ENCODE measurements at places on chromosomes 16 and 17. TPM values are rescaled to one million over a fixed set of nuclear protein-coding genes. Genes with fewer than 3 reads are reported as not detected.

- DNase-seq = no peak
- peak overlapping the region; percentile 13 for H3K27ac ChIP-seq
- H3K4me1 ChIP-seq = peaks cover 25% of the 10 kb centered on the region
- H3K27me3 ChIP-seq = no peaks in the 10 kb centered on the region
- H3K36me3 ChIP-seq = peaks cover 36% of the 10 kb centered on the region
Measured at GRCh38 chr17:4678448-4679026, 25.4 kb downstream of the PELP1 start.

- H3K4me1 ChIP-seq = peaks cover 35% of the 10 kb centered on the region
- no peak for DNase-seq
- no peaks in the 10 kb centered on the region for H3K27me3 ChIP-seq
- H3K36me3 ChIP-seq = no peaks in the 10 kb centered on the region
Measured at GRCh38 chr17:13352747-13353415, 248.8 kb downstream of the HS3ST3A1 start.

- peaks cover 10% of the 10 kb centered on the region for H3K4me1 ChIP-seq
- H3K36me3 ChIP-seq = peaks cover 2% of the 10 kb centered on the region
- H3K27ac ChIP-seq = no peak overlapping the region
- H3K27me3 ChIP-seq = peaks cover 26% of the 10 kb centered on the region
Measured at GRCh38 chr16:28258567-28258966, 33.8 kb upstream of the SBK1 start.

DNA sequence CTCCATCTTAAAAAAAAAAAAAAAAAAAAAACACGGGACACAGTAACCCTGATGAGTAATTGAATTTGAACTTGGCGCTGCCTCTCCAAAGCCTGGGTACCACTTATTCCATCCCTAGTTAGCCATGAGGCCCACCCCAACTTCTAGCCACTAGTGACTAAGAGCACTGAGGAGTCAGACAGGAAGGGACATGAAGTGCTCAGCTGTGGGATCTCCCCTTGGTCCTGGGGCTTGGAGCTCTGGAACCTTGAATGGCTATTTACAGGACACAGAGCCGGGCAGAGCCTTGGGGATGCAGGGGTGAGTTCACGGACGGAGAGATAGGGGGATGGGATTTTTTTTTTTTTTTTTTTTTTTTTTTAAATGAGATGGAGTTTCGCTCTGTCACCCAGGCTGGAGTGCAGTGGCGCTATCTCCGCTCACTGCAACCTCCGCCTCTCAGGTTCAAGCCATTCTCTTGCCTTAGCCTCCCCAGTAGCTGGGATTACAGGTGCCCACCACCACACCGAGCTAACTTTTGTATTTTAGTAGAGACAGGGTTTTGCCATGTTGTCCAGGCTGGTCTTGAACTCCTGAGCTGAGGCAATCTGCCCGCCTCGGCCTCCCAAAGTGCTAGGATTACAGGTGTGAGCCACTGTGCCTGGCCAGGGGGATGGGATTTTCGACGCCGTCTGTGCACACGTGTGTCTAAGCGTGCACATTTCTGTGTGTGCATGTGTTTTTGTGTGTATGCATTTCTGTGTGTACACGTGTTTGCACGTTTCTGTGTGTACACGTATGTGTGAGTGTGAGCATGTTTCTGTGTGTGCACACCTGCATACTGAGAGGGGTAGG, 20.4 kb upstream of the CIBAR2 start:
- H3K36me3 ChIP-seq = no peaks in the 10 kb centered on the region
- H3K4me3 ChIP-seq = no peak overlapping the region
- DNase-seq = no peak
- H3K27ac ChIP-seq = no peak overlapping the region

- peaks cover 15% of the 10 kb centered on the region for H3K27me3 ChIP-seq
- DNase-seq = no peak
Measured at GRCh38 chr17:34562387-34562786, 17.0 kb upstream of the TMEM132E start.

GRCh38 chr16:8381814-8382213, 208.5 kb downstream of the TMEM114 start:
- no peaks in the 10 kb centered on the region for H3K36me3 ChIP-seq
- H3K27me3 ChIP-seq = no peaks in the 10 kb centered on the region
- H3K27ac ChIP-seq = no peak overlapping the region
- H3K4me1 ChIP-seq = no peaks in the 10 kb centered on the region
- no peak overlapping the region for H3K4me3 ChIP-seq

GRCh38 chr16:22141767-22142166, 20.5 kb upstream of the SDR42E2 start:
- no peak for DNase-seq
- peaks cover 26% of the 10 kb centered on the region for H3K27me3 ChIP-seq
- no peak overlapping the region for H3K4me3 ChIP-seq
- no peak overlapping the region for H3K27ac ChIP-seq
- no peaks in the 10 kb centered on the region for H3K36me3 ChIP-seq
- H3K4me1 ChIP-seq = no peaks in the 10 kb centered on the region

DNA sequence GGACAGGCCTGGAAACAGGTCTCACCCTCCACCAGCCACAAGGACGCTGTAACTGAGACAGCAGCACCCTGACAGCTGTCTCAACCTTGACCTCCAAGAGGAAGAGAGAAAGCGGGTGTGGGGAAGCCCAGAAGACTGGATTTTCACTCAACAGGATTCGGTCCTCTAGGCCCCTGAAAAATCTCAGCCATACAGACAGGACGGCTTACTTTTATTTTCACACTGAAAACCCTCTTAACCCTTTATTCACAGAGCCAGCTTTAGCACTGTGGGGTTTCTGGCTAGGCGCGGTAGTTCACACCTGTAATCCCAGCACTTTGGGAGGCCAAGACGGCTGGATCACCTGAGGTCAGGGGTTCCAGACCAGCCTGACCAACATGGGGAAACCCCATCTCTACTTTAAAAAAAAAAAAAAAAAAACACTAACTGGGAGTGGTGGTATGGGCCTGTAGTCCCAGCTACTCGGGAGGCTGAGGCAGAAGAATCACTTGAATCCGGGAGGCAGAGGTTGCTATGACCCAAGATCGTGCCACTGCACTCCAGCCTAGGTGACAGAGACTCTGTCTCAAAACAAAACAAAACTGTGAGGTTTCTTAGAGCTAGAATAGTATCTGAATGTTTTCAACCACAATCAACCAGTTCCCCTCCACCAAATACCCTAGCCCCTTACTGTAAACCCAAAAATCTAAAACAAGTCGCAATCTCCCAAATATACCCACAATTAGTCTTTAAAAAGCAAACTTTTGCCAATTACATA, 5.3 kb downstream of the ANKRD11 start:
- DNase-seq = no peak
- H3K36me3 ChIP-seq = peaks cover 4% of the 10 kb centered on the region
- H3K27me3 ChIP-seq = no peaks in the 10 kb centered on the region
- no peak overlapping the region for H3K4me3 ChIP-seq
- peaks cover 81% of the 10 kb centered on the region for H3K4me1 ChIP-seq

GRCh38 chr17:44362459-44362948, 1.1 kb downstream of the FAM171A2 start:
- peaks cover 23% of the 10 kb centered on the region for H3K4me1 ChIP-seq
- peak overlapping the region; percentile 80 for H3K4me3 ChIP-seq
- no peak overlapping the region for H3K27ac ChIP-seq
- H3K27me3 ChIP-seq = peaks cover 11% of the 10 kb centered on the region
- H3K36me3 ChIP-seq = no peaks in the 10 kb centered on the region

GRCh38 chr16:66660422-66661209, 35.9 kb downstream of the CMTM4 start:
- H3K36me3 ChIP-seq = no peaks in the 10 kb centered on the region
- no peaks in the 10 kb centered on the region for H3K27me3 ChIP-seq
- H3K4me3 ChIP-seq = peak overlapping the region; percentile 50

DNA sequence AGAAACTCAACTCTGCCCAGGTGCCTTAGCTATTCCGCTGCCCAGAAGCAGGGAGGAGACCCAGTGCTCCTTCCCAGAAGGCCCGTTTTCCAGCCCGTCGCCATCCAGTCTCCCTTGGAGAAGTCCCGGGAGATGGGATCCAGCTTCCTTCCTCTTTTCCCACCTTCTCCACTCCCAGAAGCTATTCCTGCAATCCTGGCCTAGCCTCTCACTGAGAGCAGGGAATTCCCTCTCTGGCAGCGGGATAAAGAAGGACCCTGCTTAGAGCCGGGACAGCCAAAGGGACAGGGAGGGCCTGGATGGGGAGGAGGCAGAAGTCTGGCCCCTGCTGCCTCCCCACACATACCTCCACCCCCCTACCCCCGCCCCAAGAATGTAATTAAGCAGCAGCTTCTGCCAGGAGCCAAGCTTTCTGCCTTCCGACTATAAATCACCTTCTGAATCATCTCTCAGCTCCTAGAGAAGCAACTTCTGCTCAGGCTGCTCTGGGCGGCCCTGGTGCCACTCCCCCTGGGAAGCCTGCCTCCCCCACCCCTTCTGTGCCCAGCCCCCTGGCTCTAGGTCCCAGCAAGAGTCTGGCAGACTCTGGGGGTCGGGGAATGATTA, 6.4 kb downstream of the WNT3 start:
- no peak for DNase-seq
- no peak overlapping the region for H3K27ac ChIP-seq
- H3K27me3 ChIP-seq = peaks cover 10% of the 10 kb centered on the region
- no peak overlapping the region for H3K4me3 ChIP-seq
- no peaks in the 10 kb centered on the region for H3K4me1 ChIP-seq

GRCh38 chr16:19804538-19805323, 79.9 kb downstream of the GPRC5B start:
- no peak for DNase-seq
- no peak overlapping the region for H3K27ac ChIP-seq
- no peaks in the 10 kb centered on the region for H3K27me3 ChIP-seq
- no peak overlapping the region for H3K4me3 ChIP-seq

DNA sequence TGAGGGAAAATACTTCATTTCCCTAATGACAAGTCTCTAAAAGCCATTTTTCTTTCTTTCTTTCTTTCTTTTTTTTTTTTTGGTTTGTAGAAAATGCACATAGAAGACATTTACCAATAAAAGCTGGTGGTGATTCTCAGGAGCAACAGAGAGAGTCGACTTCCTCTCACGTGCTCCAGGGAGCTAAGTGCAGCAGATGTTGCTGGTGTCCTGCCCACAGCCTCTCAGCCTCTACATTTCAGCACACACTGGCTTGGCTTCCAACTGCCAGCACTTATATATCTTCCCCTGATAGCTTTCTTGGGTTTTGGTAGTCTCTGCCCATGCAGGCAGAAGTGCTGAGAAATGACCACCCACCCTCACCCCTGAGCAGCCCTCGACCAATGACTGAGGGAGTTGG, 58.4 kb upstream of the MARCHF10 start:
- H3K4me1 ChIP-seq = peaks cover 10% of the 10 kb centered on the region
- no peak overlapping the region for H3K27ac ChIP-seq
- H3K27me3 ChIP-seq = peaks cover 5% of the 10 kb centered on the region
- H3K4me3 ChIP-seq = no peak overlapping the region
- no peaks in the 10 kb centered on the region for H3K36me3 ChIP-seq

- H3K4me1 ChIP-seq = peaks cover 13% of the 10 kb centered on the region
- no peak overlapping the region for H3K27ac ChIP-seq
- peaks cover 66% of the 10 kb centered on the region for H3K27me3 ChIP-seq
- no peak overlapping the region for H3K4me3 ChIP-seq
- DNase-seq = no peak
Measured at GRCh38 chr17:74856112-74856511, 3.6 kb downstream of the GRIN2C start.

DNA sequence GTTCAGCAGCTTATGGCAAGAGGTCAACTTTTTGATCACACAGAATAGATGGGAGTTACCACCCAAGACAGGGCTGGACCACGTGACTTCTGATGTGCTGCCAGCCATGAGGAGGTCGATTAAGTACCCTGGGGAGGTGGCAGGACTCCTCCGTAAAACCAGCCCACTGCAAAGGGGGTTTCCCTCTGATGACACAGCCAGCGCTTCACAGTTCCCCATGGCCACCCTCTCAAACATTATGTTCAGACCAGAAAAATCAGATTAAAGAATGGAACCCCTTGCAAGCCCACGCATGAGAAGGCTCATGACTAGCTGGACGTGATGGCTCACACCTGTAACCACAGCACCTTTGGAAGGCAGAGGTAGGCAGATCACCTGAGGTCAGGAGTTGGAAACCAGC, 222.9 kb downstream of the CPPED1 start:
- DNase-seq = no peak
- no peak overlapping the region for H3K4me3 ChIP-seq
- H3K27me3 ChIP-seq = no peaks in the 10 kb centered on the region
- H3K4me1 ChIP-seq = no peaks in the 10 kb centered on the region

DNA sequence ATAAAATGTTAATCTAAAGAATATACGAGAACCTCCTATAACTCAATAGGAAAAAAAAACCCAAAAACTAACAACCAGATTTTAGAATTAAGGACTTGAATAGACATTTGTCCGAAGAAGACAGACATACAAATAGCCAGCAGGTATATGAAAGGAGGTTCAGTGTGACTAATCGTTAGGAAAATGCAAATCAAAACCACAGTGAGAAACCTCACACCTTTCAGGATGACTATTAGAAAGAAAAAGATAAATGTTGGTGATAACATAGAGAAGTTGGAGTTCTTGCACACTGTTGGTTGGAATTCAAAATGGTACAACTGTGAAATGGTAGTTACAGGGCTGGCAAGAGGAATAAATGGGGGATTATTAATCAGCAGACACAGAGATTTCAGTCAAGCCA, 339.0 kb downstream of the TMEM114 start:
- DNase-seq = no peak
- no peak overlapping the region for H3K4me3 ChIP-seq
- no peaks in the 10 kb centered on the region for H3K4me1 ChIP-seq
- H3K36me3 ChIP-seq = no peaks in the 10 kb centered on the region

DNA sequence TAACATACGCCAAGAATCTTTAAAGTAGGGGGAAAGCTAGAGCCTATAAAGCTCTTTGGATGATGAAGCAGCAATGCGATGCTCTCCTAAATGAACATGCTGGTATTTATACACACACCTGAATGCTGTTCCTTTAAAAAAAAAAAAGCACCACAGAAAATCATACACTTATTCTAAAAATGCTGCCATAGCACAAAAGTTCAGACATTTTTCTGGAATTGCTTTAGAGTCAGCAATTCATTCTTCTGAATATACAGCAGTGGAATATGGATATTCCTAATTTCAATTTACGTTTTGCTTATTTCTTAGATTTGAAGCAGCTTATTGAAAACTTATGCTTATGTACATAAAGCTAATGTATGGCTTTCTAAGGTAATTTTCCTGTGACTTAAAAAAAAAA, 3.1 kb downstream of the CSNK2A2 start:
- DNase-seq = no peak
- H3K4me3 ChIP-seq = no peak overlapping the region
- H3K27me3 ChIP-seq = no peaks in the 10 kb centered on the region
- no peak overlapping the region for H3K27ac ChIP-seq
- peaks cover 20% of the 10 kb centered on the region for H3K4me1 ChIP-seq
- peaks cover 12% of the 10 kb centered on the region for H3K36me3 ChIP-seq

DNA sequence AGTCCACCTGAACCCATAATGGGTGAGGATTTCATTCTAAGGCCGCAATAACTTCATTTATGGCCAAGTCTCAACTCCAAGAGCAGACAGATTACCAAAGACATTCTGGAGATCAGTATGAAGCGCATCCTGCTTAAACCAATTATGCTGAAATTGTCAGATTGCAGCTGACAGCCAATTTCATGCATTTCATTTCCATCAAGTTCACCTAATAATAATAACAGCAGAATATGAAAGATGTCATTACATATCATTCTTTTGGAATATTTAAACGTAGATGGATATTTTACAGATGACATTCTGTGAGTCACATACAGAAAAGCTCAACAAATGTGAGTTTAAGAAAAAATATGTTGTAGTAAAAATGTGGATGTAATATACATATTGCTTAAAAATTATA, 54.9 kb upstream of the NACA2 start:
- no peak overlapping the region for H3K4me3 ChIP-seq
- no peak overlapping the region for H3K27ac ChIP-seq
- peaks cover 5% of the 10 kb centered on the region for H3K36me3 ChIP-seq
- H3K4me1 ChIP-seq = peaks cover 15% of the 10 kb centered on the region
- no peak for DNase-seq
- H3K27me3 ChIP-seq = no peaks in the 10 kb centered on the region

Gene TEKT5
- total RNA-seq = not detected

Gene KRT38
- total RNA-seq = not detected

Gene ZNF629
- 18.8 TPM for total RNA-seq

Gene MILR1
- total RNA-seq = not detected

Gene SCRN2
- total RNA-seq = 15.7 TPM

Gene PIGS
- 65.7 TPM for total RNA-seq

Gene ZFP1
- 15.3 TPM for total RNA-seq

All from chondrocyte (in vitro differentiated cells).